ENCODE measurements at places on chromosomes 7 and 10. TPM values are rescaled to one million over a fixed set of nuclear protein-coding genes. Genes with fewer than 3 reads are reported as not detected.

The TRIL gene
- total RNA-seq: 4.4 TPM

GRCh38 chr7:16130111-16131110 lies 290.9 kb downstream of the CRPPA start:
- H3K27ac ChIP-seq: peak overlapping the region; percentile 48
- H3K27me3 ChIP-seq: no peaks in the 10 kb centered on the region
- H3K4me1 ChIP-seq: no peaks in the 10 kb centered on the region
- no peak for DNase-seq

The SPDYE9 gene
- total RNA-seq: not detected

The FBXL13 gene
- 1.6 TPM for total RNA-seq

GRCh38 chr10:58930500-58930899 lies 245.9 kb upstream of the PHYHIPL start:
- DNase-seq: no peak
- no peak overlapping the region for H3K27ac ChIP-seq
- H3K27me3 ChIP-seq: no peaks in the 10 kb centered on the region
- no peaks in the 10 kb centered on the region for H3K4me1 ChIP-seq
- H3K36me3 ChIP-seq: no peaks in the 10 kb centered on the region

GRCh38 chr7:96591900-96592676 lies 117.6 kb downstream of the SEM1 start:
- no peak overlapping the region for H3K4me3 ChIP-seq
- no peaks in the 10 kb centered on the region for H3K36me3 ChIP-seq
- H3K4me1 ChIP-seq: peaks cover 10% of the 10 kb centered on the region
- H3K27me3 ChIP-seq: no peaks in the 10 kb centered on the region

DNA sequence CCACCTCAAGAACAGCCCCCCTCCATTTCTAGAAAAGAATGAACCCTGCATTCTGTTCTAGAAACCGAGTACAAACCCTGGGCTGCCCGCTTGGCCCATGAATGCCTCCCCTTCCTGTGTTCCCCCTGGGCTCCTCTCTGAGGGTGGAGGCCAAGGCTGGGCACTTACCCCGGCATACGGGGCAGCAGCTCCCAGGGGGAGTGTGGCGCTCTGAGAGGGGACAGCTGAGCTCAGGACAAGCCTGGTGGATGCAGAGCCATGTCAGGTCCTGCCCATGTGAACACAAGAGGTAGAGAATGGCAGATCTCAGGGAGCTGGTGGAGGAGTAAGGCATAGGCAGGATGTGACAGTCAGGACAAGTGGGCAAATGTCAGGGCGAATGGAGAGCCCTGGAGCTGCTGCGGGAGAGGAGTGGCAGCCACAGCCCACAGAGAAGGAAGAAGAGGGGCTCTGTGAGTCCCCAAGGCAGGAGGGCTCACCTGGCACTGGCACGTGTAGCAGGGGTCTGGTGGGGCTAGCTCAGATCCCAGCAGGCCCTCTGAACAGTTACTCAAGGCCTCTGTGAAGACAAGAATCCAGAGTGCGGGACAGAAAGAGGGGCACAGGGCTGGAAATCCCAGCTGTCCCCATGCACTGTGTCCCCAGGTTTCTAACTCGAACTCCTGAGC lies 18.9 kb downstream of the ATP6V1F start:
- H3K27me3 ChIP-seq: no peaks in the 10 kb centered on the region
- H3K4me1 ChIP-seq: peaks cover 10% of the 10 kb centered on the region
- H3K36me3 ChIP-seq: no peaks in the 10 kb centered on the region
- DNase-seq: no peak
- H3K4me3 ChIP-seq: no peak overlapping the region
- no peak overlapping the region for H3K27ac ChIP-seq

DNA sequence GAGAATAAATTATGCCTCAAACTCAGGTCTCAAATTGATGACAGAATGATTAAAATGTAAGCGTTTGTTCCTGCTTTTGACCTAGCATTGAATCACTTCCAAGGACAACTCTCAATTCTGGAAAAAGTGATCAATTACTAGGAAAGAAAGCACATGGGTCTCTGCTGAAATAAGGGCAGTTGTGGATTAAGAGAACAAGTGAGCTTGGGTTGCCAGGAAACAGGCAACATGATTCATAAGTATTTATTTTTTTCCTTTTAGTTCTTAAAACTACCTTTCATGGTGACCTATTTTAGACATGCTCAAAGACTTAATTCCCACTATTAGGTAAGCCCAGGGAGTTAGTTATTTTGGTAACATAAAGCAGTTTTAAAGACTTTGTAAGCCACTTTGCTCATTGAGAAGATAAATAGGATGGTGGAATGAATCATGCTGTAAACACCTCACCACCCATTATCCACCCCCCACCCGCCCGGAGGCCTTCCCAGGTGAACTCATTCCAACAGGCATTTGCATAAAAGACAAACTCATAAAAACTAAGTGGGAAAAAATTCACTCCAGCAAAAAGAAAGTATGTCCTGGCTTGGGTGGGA lies 728.3 kb downstream of the SORCS1 start:
- DNase-seq: no peak

DNA sequence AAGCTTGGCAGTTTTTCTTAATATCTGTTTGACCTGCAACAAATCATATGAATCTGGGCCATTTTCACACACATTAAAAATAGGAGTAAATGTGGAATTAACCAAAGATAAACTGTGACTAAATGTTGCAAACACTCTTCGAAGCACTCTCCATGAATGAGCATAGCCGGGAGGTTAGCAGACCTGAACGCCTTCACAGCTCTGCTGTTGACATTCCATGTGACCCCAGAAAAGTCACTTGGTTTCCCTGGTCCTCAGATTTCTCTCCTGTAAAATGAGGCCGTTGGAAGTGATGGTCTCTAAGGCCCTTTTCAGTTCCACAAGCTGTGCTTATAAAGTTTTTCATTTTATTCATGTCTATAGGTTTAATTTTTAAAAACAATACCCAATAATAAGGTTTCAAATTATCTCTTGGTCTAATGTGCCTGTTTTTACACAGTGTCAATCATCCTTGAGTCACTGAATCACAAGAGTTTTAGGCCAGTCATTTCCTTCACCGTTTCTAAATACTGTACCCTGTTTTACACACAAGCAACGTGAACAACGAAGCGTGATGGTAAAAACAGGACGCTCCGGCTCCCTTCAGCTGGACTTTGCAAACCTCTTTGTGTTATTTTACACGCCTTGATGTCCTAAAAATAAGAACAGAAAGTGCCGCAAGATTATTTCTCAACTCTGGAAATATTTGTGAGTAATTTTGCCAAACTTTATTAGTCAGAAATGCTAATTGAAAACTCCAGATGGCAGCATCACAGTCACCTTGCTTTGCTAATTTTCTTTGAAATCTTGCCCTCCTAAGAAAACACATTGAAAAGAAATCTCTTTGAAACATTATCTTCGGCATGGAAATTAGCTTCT lies 38.6 kb upstream of the MET start:
- H3K27ac ChIP-seq: no peak overlapping the region
- H3K4me1 ChIP-seq: no peaks in the 10 kb centered on the region
- no peak overlapping the region for H3K4me3 ChIP-seq
- no peaks in the 10 kb centered on the region for H3K27me3 ChIP-seq
- no peak for DNase-seq

DNA sequence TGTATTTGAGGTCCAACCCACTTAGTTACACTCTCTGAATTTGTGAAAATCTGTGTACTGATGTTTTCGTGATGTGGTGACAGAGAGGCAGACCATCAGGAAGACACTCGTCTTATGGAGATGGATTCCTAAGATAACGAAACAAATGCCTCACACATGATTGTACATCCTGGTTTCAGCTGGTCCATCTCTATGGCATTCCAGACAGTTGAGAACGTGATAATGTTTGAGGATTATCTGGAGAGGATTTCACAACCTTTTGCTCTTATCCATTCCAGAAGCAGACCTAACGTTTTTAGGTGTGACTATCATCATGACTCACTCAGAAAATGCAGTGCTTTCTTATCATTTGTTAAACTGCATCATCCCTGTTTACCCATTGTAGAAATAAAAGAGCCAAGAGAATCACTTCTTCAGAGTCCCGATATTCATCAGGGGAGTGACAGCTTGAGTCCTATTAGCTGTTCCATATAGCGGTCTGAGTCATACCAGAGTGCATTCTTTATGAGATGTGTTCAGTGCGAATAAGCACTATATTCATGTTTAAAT lies 74.5 kb downstream of the BMPER start:
- H3K4me3 ChIP-seq: no peak overlapping the region
- no peaks in the 10 kb centered on the region for H3K36me3 ChIP-seq
- no peak for DNase-seq

DNA sequence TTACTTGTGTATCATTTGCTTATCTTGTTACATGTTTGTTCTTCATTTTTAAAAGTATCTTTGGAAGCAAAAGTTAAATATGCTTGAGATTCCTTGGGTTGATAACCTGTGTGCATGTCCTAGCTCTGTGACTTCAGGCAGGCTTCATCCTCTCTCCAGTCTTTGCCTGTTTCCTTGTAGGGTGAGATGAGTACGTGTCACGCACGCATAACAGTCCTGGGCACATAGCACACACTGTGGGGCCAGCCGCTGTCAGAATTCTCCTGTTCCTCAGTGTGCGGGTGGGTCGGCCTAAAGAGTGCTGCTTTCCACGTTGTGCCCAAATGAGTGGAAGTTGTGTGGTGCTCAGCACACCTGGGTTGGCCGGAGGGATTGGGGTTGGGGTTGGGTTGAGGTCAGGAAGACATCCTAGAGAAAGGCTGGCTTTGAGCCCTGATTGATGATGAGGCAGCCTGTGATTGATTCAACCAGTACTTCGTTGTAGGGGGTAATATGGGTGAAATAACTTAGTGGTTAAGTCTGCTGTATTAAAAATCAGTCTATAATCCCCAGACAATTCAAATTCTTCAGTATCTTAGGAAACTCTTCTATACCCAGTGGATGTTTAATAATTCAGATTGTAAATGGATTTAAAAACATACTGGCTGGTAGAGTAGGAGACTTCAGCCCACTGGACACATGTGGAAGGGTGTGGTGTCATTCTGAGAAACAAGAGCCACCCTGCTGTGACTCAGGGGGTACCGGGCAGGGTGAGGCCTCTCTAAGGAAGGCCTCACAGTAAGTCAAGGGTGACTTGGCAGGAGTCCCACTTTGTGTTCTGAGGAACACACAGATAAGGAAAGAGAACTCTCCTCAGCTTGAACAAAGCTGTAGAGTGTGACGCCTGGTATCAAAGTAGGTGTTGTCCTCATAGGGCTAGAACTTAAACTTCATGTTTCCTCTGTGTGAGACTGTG lies 54.8 kb downstream of the DAGLB start:
- H3K4me1 ChIP-seq: no peaks in the 10 kb centered on the region
- peak; percentile 95 for DNase-seq
- peak overlapping the region; percentile 84 for H3K27ac ChIP-seq
- H3K4me3 ChIP-seq: no peak overlapping the region
- H3K27me3 ChIP-seq: no peaks in the 10 kb centered on the region

- no peaks in the 10 kb centered on the region for H3K27me3 ChIP-seq
- no peaks in the 10 kb centered on the region for H3K36me3 ChIP-seq
- peak overlapping the region; percentile 17 for H3K27ac ChIP-seq
Observed at GRCh38 chr7:105794741-105795729, 81.4 kb downstream of the ATXN7L1 start.

The CCL24 gene
- not detected for total RNA-seq

DNA sequence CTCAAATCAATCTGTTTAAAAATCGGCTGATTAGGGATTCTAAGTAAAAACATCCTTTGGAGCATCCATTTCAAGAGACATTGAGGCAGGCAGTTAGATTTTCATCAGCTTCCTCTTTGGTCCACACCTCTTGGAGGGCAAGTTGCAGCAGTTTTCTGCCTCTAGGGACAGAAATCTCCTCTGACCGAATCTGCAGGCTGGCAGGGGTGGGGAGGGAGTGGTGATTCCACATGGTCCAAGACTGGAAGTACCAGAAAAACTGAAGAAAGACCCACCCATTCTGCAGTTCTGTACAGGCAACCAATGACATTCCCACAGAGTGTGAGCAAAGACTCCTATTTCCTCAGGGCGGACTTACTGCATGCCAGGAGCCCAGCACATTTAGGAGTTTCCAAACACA lies 29.0 kb downstream of the FGFBP3 start:
- DNase-seq: no peak
- no peak overlapping the region for H3K4me3 ChIP-seq
- H3K27ac ChIP-seq: no peak overlapping the region
- no peaks in the 10 kb centered on the region for H3K36me3 ChIP-seq

DNA sequence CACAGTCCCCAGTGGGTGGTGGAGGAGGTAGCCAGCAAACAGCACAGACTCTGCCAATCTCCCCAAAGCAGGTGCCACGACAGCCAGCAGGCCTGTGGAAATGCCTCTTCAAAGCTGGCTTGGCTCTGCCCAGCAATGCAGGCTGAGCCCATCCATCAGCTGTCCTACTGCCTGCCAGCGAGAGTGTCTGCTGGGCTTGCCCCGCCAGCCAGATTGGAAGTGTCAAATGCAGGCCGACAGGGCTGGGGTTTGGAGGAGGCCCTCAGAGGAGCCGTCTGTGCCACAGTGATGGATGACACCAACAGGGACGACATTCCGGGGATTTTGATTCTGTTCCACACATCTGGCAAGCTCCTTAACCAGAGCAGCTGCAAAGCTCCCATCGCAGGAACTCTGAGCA lies 16.7 kb downstream of the HABP2 start:
- no peak overlapping the region for H3K27ac ChIP-seq
- H3K4me1 ChIP-seq: no peaks in the 10 kb centered on the region
- DNase-seq: no peak
- no peaks in the 10 kb centered on the region for H3K27me3 ChIP-seq
- no peak overlapping the region for H3K4me3 ChIP-seq
- H3K36me3 ChIP-seq: no peaks in the 10 kb centered on the region

- no peaks in the 10 kb centered on the region for H3K4me1 ChIP-seq
- H3K36me3 ChIP-seq: no peaks in the 10 kb centered on the region
- no peak overlapping the region for H3K4me3 ChIP-seq
- DNase-seq: no peak
Observed at GRCh38 chr10:77550378-77550777, 87.2 kb downstream of the KCNMA1 start.

- no peaks in the 10 kb centered on the region for H3K27me3 ChIP-seq
- H3K36me3 ChIP-seq: no peaks in the 10 kb centered on the region
- DNase-seq: no peak
- H3K4me3 ChIP-seq: no peak overlapping the region
- no peaks in the 10 kb centered on the region for H3K4me1 ChIP-seq
- H3K27ac ChIP-seq: no peak overlapping the region
Observed at GRCh38 chr7:20350518-20350951, 19.8 kb downstream of the ITGB8 start.

The UNCX gene
- not detected for total RNA-seq

DNA sequence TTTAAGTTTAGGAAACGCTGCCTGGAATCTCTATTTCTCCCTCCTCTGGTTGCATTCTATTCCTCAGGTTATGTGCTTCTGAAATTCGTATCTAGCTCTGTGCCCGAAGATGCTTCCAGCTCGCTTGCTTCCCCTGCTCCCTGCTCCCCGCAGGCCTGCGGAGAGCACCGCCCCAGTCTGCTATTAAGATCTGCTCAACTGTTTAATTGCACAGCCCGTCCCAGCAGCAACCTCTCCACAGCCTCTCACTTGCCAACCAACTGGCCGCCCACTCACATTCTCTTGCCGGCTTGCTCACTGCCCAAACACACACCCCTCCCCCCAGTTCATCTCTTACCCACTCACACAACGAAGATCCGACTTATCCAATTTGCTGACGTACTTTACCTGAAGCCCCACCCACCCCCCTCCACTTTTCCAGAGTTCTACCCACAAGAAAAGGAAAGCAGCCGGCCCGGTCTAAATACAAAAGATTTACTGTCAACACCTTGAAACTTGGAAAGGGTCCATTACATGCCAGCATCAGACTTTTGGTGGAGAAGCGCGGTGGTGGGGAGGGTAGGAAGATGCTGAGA lies 167.3 kb upstream of the KLF14 start:
- H3K36me3 ChIP-seq: peaks cover 23% of the 10 kb centered on the region
- H3K27me3 ChIP-seq: no peaks in the 10 kb centered on the region
- H3K27ac ChIP-seq: peak overlapping the region; percentile 85
- DNase-seq: peak; percentile 80
- no peaks in the 10 kb centered on the region for H3K4me1 ChIP-seq

- no peaks in the 10 kb centered on the region for H3K27me3 ChIP-seq
- no peak overlapping the region for H3K27ac ChIP-seq
- H3K36me3 ChIP-seq: no peaks in the 10 kb centered on the region
Observed at GRCh38 chr10:16297642-16298041, 139.2 kb upstream of the PTER start.
